ENCODE measurements at places on chromosomes 1 and 21.
A peak's percentile ranks its signal among the peaks of the same experiment; 100 is the strongest.

GRCh38 chr1:24070821-24071393, 41.0 kb downstream of the MYOM3 start:
- peak; percentile 50 for DNase-seq

DNA sequence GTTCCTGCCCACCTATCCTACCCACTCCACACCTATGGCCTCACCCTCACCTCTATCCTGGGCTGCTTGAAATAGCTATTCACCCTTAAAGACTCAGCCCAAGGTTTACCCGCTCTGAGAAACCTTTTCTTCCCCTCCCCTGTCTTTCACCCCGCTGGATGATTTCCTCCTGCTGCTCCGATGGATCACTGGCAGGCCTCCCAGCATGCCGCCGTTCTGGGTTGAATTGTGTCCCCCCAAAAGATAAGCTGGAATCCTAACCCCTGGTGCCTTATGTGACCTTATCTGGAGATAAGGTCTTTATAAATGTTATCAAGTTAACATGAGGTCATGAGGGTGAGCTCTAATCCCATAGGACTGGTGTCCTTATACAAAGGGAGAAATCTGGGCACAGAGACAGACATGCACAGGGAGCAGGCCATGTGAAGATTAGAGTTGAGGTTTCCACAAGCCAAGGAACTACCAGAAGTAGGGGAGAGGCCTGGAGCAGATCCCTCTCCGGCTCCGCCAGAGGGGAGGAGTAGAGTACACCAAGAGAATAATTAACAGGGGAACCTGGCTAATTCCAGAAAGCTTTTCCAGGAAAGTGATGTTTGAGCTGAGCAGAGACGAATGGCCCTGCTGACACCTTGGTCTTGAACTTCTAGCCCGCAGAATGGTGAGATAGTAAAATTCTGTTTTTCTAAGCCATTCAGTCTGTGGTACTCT, 110.0 kb upstream of the SERBP1 start:
- no peak for DNase-seq

DNA sequence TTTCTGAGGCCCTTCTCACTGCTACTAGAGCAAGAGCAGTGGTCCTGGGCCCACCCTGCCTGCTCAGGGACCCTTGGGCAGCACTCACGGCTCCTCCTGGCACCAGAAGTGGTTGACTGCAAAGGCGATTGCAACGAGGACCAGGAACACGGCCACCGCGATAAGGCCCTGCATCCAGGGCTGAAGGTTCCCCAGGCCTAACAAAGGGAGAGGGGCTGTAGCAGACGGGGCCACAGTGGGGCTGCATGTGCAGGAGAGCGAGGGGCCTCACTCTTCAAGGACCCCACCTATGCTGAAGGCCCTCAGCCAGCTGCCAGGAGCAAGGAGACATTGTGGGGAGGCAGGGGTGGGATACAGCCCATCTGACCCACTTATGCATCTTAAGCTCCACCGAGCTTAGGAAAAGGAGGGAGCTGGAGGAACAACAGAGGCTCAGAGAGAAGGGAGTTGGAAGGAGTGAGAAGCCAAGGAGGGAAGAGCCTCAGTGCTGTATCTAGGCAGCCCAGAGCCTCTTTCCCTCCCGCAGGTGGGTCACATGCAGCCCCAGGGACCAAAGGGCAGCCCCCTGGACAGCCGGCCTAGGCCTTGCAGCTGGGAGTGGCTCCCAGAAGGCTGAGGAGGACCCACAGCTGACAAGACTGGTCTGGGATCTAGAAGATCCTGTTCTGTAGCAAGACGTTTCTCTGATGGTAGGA, 2.5 kb downstream of the PDZK1IP1 start:
- DNase-seq = no peak

- no peak for DNase-seq
These were observed 4.7 kb downstream of the BTBD19 start for GRCh38 chr1:44812822-44813543.

GRCh38 chr1:196148367-196148970, 459.8 kb downstream of the KCNT2 start:
- DNase-seq = no peak

- DNase-seq = no peak
These were observed 511.6 kb downstream of the SMYD3 start for GRCh38 chr1:245995474-245995873.

DNA sequence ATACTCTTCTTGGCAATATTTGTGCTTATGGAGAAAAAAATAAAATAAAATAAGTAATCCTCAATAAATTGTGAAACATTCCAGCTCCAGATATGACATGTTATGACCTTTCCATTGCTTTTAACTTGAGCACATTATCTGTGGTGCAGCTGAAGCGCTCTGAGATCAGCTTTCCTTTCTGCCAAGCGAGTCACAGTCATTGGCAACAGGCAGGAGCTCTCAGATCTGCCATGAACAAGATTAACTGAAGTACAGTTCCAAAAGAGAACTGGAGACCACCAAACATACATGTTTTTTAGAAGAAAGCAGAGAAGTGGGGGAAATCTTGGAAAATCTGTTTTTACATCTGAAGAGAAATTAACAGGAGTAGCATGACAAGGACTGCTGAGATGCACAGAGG, 89.2 kb upstream of the DSCAM start:
- DNase-seq = no peak

- DNase-seq = no peak
These were observed 120.3 kb downstream of the KCNK2 start for GRCh38 chr1:215202868-215203267.

DNA sequence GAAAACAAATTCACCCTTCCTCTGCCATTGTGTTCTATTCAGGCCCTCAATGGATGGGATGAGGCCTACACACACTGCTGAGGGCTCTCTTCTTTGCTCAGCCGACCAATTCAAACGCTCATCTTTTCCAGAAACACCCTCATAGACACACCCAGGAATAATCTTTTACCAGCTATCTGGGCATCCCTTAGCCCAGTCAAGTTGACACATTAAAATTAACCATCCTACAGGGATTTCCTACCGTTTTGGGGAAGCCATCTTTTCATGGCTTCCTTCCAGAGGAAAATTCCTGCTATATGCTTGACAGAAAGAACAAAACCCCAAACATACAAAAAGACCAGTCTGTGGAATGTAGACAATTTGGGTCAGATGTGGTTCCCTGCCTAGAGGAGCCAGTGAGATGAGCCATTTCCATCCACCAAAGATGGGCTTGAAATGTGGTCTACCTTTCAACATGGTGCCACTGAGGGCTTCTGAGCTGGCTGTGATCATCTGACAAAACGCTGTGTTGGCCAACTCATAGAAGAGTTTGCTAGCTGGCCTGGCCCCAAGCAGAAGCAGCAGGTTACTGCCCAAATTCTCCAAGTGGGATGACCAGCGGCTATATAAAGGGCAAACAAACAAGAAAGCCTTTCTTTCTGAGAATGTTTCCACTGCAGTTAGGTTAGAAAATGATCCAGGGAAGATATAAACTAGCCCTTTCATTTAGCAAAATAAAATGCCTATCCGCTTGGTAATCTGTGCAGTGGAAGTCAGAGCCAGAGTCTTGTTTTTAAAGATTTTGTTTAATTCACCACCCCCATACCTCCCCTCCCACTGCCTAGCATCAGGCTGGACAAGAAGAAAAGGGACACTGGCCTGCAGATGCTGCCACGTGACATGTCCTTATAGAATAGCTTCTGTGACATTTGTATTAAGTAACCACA, 69.1 kb upstream of the MRPS6 start:
- DNase-seq = no peak

- DNase-seq = no peak
These were observed 10.7 kb upstream of the CSRP1 start for GRCh38 chr1:201517631-201518030.

Data from HL-60 (cell line).